ENCODE measurements at places on chromosomes 16 and 17.

GRCh38 chr16:5465714-5466113, 368.1 kb upstream of the EEF2KMT start:
- no peak for DNase-seq

- no peak for DNase-seq
These were observed 28.4 kb upstream of the VWA3A start for GRCh38 chr16:22063888-22064467.

- no peak for DNase-seq
These were observed 73.4 kb upstream of the GSG1L start for GRCh38 chr16:28136751-28137434.

DNA sequence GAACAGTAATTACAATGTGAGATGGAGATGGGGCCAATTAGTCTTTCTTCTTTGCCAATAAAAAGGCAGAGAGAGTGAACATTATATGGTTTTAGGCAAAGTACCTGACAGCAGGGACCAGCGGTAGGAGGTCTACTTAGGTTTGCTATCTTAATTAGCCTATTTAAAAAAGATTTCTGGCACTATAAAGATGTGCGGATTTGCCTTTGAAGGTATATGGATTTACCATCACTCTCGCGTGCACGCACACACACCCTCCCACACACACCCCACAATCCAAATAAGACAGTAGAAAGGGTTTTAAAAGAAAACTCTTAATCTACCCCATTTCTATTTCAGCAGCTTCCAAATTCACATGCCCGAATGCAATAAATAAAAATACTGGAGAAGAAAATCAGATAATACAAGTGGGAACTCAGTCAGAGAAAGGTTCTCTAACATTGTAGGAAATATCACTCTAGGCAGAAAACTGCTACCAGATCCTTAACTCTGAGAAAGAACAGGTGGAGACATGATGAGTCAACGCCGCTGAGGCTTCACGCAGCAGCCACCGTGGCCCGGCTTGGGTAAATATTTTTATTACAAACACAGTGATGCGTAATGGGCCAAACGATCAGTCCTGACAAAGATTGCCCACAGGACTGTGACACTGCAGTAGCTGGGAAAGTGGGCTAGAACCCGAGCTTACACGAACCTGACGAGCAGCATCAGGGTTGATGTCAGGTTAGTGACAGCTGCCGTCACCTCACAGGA, 66.6 kb upstream of the AXIN2 start:
- no peak for DNase-seq

DNA sequence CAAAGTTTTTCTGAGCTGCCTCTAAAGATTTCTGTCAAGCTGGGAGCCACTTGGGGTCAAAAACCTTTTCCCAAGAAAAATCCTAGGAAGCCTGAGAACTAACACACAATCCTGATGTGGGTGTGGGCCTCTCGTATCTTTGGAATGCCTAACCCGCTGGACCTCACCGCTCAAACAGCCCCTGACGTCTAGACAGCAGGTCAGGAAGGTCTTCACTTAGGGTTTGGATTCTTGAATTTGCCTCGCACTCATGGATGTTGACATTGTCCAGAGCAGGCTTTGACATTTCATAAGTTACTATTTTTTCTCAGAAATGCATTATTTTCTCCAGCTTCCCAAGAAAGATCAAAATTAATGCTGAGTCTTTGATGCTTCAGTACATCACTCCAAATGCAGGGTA, 18.9 kb downstream of the TEX2 start:
- no peak for DNase-seq

- DNase-seq = no peak
These were observed 997 bp upstream of the CDH11 start for GRCh38 chr16:65122724-65123395.

DNA sequence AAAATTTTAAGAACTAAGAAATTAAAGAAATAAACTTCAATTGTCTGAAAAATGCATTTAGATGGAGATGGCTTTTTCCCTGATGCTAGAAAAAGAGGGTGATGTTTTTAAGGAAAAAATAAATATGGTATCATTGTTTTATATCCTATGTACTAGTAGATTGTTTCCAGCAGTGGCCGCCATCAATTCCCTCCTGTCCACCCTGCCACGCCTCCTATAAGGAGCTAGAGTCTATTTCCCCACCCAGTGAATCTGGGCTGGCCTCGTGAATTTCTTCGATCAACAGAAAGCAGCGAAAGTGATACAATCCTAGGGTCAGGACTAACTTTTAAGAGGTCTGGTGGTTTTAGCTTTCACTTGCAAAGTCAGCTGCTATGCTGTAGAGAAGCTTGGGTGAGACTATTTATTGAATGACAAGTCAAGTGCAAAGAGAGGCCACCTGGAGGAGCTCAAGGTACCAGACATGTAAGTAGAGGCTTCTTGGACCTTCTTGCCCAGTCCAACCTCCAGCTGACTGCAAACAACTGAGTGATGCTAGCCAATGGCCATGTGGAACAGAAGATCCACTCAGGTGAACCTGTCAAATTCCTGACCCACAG, 80.9 kb upstream of the MTMR4 start:
- no peak for DNase-seq

GRCh38 chr17:29169806-29170591, 10.2 kb downstream of the MYO18A start:
- DNase-seq = no peak

- DNase-seq = peak; percentile 95
These were observed at the start of the genes AFMID and TK1 for GRCh38 chr17:78186692-78187595. Gene AFMID (plus strand): TSS chr17:78187362. CDS start chr17:78187371, 9 bp downstream. Gene TK1 (minus strand): TSS chr17:78187052. CDS start chr17:78186994, 58 bp downstream.

DNA sequence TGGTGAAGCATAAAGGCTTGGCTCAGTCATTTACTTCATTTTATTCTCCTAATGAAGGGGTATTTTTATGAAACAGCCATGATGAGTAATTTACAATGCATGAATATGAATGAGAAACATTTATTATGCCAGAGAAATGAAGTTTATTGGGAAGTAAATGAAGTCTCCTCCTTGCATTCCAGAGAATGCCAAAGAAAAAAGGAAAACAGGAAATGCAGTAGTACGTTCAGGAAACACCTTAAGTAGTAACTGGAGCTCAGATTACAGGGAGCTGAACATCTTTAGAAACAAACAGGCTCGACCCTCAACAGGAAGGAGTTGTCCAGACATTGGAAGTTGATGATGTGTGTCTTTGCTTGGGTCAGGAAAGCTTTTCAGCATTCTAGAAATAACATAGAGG, 4.6 kb downstream of the KRT34 start:
- DNase-seq = no peak
